ENCODE measurements at places on chromosomes 12 and 14. TPM values are rescaled to one million over a fixed set of nuclear protein-coding genes. Genes with fewer than 3 reads are reported as not detected.

DNA sequence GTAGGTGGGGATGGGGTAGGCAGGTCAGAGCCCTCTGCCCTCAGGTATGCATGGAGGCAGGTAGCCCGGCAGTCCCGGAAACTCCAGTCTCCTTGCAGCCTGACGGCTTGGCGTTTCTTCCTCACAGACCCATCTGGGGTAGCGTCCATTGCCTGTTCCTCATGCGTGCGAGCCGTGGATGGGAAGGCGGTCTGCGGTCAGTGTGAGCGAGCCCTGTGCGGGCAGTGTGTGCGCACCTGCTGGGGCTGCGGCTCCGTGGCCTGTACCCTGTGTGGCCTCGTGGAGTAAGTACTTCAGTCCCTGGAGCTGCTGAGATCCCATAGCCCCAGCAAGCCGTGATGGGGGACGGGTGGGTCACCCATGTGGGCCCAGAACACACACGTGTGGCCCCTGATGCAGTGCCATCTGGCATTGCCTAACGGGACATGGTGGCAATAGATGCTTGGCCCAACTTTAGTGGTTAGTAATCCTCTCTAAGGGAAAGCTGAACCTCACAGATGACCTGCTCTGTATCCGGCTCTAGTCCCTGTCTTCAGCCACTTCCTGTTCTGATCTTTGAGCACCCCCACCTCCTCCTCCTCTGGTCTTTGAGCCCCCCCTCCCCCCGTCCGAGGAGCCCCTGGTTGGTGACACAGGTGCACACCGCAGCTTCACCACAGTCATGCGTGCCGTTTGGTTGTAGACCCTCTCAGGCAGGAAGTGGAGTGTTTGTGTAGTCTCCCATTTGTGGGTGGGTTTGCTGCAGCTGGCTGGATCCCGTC lies 3.7 kb downstream of the SIVA1 start:
- no peak for DNase-seq

DNA sequence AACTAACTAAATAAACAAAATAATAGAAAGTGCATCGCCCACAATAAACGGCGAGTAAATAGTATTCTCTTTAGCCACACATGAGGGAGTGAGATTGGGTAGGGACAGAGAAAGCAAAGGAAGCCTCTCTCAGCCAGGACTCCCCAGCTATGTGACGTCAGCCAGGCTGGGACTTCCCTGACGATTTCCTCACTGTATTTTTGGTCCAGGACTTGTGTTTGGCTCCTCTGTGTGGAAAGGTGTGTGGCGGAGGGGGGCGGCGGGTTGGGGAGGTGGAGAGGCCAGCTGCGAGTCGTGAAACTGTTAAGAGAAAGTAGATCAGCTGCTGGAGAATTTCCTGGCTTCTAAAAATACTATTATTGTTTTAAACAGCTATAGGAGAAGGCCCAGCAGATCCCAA lies 1124.6 kb downstream of the AACS start:
- DNase-seq = no peak

- no peak for DNase-seq
Observed at GRCh38 chr12:56299308-56299852, 750 bp downstream of the CS start.

DNA sequence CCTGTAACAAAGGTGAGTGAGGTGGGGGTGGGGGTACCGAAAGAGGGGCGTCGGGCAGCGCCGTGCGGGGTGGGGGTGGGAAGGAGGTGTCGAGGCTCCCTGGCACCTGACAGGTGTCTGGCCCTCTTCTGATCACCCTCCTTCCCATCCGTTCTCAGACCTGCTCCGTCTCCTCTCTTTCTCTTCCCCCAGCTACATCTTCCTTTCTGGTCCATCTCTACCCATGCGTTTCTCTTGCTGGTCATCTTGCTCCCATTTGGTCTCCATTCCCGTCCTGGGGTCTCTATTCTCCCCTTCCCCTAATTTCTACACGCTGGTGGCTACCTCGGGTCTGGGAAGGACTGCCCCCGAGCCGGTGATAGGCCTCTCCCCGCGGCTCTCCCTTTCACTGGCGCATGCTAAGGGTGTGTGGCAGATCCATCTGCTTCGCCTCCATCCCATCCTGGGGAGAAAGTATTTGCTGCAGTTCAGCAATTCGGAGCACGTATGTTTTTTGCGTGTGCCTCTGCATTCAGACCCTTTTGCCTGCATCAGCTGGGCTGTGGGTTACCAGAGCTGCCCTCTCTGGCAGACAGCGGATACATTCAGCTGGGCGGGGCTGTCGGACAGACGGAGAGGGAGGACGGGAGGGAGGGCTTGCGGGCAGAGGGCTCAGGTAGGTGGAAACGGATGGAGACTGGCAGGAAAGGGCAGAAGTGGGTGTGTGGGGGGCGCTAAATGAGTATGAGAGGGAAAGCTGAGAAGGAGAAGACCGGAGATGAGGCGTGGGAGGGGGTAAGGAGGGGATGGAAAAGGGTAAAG lies 730 bp downstream of the CLSTN3 start:
- peak; percentile 12 for DNase-seq

- DNase-seq = no peak
Observed at GRCh38 chr12:48768147-48768546, 20.7 kb downstream of the ADCY6 start.

Gene VRTN
- total RNA-seq = not detected

All from T-cell (primary cell).